Liver (tissue), 10 donors: ENCODE measurements at places on chromosomes 1 and 21.

DNA sequence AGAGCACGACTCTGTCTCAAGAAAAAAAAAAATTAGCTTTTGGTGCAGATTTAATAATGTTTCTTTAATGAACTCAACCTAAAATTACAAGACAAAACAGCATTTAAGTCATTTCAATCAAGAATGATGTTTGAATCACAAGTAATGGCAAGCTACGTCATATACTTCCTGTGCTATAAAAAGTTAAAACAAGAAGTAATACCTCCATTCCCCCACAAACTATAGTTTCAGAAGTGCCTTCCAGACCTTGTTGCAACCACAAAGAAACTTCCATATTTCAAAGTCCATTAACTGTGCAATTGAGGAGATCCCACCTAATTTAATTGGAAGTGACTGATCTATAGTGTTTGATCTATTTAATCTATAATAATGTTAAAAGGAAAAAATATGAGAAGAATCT is 15.1 kb downstream of the NRDC start:
- no peak overlapping the region for H3K4me3 ChIP-seq
- no peaks in the 10 kb centered on the region for H3K27me3 ChIP-seq
- no peaks in the 10 kb centered on the region for H3K4me1 ChIP-seq
- H3K36me3 ChIP-seq, result no peaks in the 10 kb centered on the region
- H3K27ac ChIP-seq, result no peak overlapping the region
- DNase-seq, result no peak

GRCh38 chr1:36086529-36087232 is 2.0 kb upstream of the ADPRS start:
- H3K36me3 ChIP-seq, result peaks cover 2% of the 10 kb centered on the region
- DNase-seq, result no peak
- no peak overlapping the region for H3K4me3 ChIP-seq
- H3K4me1 ChIP-seq, result peaks cover 12% of the 10 kb centered on the region
- H3K27me3 ChIP-seq, result no peaks in the 10 kb centered on the region
- no peak overlapping the region for H3K27ac ChIP-seq

DNA sequence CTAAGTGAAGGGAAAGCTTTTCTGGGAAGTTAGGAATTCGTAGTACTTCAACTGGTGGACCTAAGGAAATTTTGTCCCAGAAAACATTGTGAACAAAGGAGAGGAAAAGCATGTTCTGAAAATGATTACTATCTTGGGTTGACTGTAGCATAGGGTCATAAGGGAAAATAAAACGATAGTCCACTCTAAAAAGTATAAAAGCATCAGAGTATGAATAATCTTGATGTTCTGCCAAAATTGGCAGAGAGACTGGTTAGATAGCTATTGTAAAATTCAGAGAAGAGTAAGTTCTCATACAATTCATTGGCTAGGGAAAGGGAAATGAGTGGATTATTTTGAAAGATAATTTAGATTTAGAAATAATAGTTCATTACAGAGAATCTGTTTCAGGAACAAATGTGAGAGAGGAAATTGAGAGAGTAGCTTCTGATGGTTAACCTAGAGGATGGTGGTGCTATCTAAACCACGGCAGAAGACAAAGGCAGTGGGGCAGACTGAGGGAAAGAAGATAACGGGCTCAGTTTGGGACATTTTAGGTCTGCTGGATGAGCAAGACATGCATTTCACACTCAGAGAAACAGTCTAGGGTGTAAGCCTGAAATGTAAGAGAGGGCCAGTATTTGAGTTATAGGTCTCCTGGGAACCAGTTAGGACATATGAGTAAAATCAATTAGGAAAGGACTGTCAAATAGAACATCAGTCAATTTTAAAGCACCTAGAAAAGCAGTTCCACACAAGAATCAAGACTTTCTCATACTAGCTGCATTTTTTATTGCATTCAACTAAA is 799.3 kb upstream of the CXADR start:
- DNase-seq, result no peak
- H3K4me1 ChIP-seq, result no peaks in the 10 kb centered on the region
- no peaks in the 10 kb centered on the region for H3K27me3 ChIP-seq
- H3K27ac ChIP-seq, result no peak overlapping the region
- H3K36me3 ChIP-seq, result no peaks in the 10 kb centered on the region

DNA sequence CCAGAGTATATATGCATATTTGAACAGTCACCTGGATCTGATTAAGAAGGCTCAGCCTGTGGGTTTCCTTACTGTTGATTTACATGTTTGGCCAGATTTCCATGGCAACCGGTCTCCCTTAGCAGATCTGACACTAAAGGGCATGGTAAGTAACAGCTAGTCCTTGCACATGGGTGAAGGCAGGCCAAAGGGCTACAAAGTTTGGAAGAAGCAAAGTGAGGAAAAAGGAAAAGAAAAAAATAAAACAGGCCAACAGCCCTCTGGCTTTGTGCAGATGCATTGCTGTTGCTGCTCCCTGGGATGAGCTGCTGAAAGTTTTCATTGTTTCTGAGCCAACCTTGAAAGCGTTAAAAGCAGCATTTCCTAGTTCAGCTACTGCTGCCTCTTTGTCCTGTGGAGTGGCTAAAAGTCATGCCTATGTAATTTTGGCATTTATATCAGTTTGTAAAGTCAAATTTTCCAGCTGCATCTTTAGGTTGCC is 176.5 kb upstream of the HOOK1 start:
- H3K36me3 ChIP-seq, result no peaks in the 10 kb centered on the region
- no peak overlapping the region for H3K4me3 ChIP-seq
- H3K27me3 ChIP-seq, result no peaks in the 10 kb centered on the region
- DNase-seq, result no peak
- H3K27ac ChIP-seq, result no peak overlapping the region

DNA sequence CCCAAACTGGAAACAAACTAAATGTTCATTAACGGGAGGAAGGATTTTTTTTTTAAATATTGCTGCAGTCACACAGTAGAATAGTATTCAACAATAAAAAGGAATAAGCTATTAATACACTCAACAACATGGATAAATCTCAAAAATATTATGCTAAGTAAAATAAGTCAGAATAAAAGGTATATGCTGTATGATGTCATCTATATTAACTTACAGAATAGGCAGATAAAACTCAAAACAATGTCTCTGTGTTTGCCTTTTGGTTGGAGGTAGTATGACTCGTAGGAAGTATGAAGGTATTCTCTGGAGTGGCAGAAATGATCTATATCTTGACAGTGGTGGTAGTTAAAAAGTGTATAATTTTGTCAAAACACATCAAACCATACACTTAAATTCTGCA is 6.1 kb upstream of the ST6GALNAC5 start:
- H3K27me3 ChIP-seq, result peaks cover 2% of the 10 kb centered on the region
- H3K27ac ChIP-seq, result no peak overlapping the region
- H3K4me1 ChIP-seq, result no peaks in the 10 kb centered on the region
- H3K36me3 ChIP-seq, result no peaks in the 10 kb centered on the region
- no peak overlapping the region for H3K4me3 ChIP-seq
- DNase-seq, result no peak

- no peaks in the 10 kb centered on the region for H3K27me3 ChIP-seq
- H3K36me3 ChIP-seq, result no peaks in the 10 kb centered on the region
- DNase-seq, result no peak
- no peaks in the 10 kb centered on the region for H3K4me1 ChIP-seq
These were observed 80.9 kb downstream of the TLR5 start for GRCh38 chr1:223062177-223062576.
